ENCODE measurements at places on chromosomes 1 and 21. TPM values are rescaled to one million over a fixed set of nuclear protein-coding genes. Genes with fewer than 3 reads are reported as not detected.

KRTAP19-1 gene
- total RNA-seq: not detected

CCDC181 gene
- total RNA-seq: 2.0 TPM

CFAP74 gene
- not detected for total RNA-seq

TMEM61 gene
- 0.14 TPM for total RNA-seq

CD101 gene
- 0.14 TPM for total RNA-seq

AADACL4 gene
- not detected for total RNA-seq

FAF1 gene
- total RNA-seq: 54.1 TPM

HDGF gene
- total RNA-seq: 348 TPM

ZBED6 gene
- total RNA-seq: 4.8 TPM

CLDN8 gene
- total RNA-seq: not detected

OR2G6 gene
- total RNA-seq: not detected

IL19 gene
- total RNA-seq: not detected

TNNI3K gene
- total RNA-seq: 0.69 TPM

CYP4A11 gene
- total RNA-seq: not detected

RPRD2 gene
- 8.1 TPM for total RNA-seq

FAM72C gene
- 6.2 TPM for total RNA-seq

CASQ1 gene
- total RNA-seq: not detected

SPRR1B gene
- 0.75 TPM for total RNA-seq

HES5 gene
- total RNA-seq: not detected

CHRM3 gene
- 0.07 TPM for total RNA-seq

CELF3 gene
- not detected for total RNA-seq

USP25 gene
- total RNA-seq: 23.9 TPM

EDARADD gene
- total RNA-seq: 3.3 TPM

ZNF593OS gene
- total RNA-seq: not detected

OLFML2B gene
- 9.0 TPM for total RNA-seq

MTARC2 gene
- 13.8 TPM for total RNA-seq

LRRC39 gene
- total RNA-seq: not detected

PTGER3 gene
- total RNA-seq: 0.75 TPM

DPM3 gene
- total RNA-seq: 77.8 TPM

NES gene
- 70.2 TPM for total RNA-seq

C1orf87 gene
- 0.17 TPM for total RNA-seq
